ENCODE measurements at places on chromosomes 16 and 17. TPM values are rescaled to one million over a fixed set of nuclear protein-coding genes. Genes with fewer than 3 reads are reported as not detected.

- H3K4me3 ChIP-seq, result no peak overlapping the region
- no peaks in the 10 kb centered on the region for H3K36me3 ChIP-seq
- no peak for DNase-seq
- no peaks in the 10 kb centered on the region for H3K4me1 ChIP-seq
- H3K27me3 ChIP-seq, result no peaks in the 10 kb centered on the region
Measured at GRCh38 chr16:24073321-24073720, 182.8 kb upstream of the CACNG3 start.

- no peaks in the 10 kb centered on the region for H3K36me3 ChIP-seq
- H3K27ac ChIP-seq, result no peak overlapping the region
- H3K4me1 ChIP-seq, result no peaks in the 10 kb centered on the region
- H3K27me3 ChIP-seq, result no peaks in the 10 kb centered on the region
- DNase-seq, result no peak
Measured at GRCh38 chr16:81808933-81809480, 29.9 kb downstream of the PLCG2 start.

DNA sequence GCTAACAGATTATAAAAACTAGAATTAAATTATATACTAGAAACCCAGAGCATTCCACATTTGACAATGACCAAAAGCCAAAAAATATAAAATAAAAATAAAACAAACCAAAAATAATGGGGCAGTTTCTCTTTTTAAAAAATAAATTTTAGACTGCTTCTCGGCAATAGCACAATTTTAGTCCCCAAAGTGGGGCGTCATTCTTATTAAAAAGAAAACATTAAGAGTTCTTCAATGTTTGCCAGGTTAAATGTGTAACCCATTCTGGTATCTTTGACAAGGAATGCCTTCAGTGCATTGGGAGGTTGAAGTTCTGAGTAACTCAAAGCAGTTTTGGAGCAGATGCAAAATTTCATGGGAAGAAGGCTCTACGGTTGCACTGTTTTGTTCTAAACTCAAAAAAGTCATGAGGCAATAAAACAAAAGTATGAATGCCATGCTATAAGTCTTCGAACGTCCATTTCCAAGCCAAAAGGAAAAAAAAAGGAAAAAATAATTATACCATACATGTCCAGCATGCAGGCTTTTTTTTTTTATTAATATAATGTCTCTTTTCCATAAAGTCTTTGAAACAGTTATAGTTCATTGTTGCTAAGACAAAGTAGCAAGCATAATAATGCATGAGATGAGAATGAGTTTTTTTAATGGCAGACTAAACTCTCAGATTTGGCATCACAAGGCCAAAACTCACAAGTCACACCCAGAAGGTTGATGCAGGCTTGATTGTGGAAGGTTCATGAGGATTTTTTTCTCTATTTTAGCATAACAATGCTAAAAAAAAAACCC lies 3.1 kb downstream of the MAF start:
- peaks cover 14% of the 10 kb centered on the region for H3K4me1 ChIP-seq
- H3K27me3 ChIP-seq, result no peaks in the 10 kb centered on the region
- DNase-seq, result no peak
- H3K27ac ChIP-seq, result peak overlapping the region; percentile 91

DNA sequence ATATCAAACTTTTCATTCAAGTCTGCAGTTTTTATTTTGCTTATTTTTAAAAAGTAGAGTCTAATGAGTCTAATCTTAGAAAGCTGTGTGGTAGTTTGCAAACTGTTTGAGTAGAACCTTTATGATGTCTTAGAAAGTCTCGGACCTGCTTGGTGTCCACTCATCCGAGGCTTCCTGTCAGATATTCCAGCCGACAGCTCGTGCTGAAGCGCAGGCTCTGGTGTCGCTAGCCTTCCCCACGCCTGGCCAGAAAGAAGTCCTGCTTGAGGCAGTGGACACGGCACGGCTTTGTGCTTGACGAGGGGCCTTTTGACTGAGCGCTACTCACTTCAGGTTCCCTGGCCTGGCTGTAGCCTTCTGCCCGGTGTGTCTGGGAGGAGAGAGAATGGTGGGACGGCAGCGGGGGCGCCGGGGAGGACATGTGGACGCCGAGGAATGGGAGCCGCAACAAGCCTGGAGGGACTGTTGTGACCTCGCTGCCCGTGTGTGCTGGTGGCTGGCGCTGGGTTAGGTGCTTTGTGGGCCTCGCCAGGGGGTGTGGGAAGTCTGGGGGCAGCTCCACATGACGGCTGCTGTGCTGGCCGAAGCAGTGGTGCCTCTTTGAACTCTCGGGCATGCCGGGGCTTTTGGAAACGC lies 33.5 kb downstream of the BANP start:
- H3K27me3 ChIP-seq, result no peaks in the 10 kb centered on the region
- H3K4me3 ChIP-seq, result no peak overlapping the region
- no peak for DNase-seq
- H3K4me1 ChIP-seq, result no peaks in the 10 kb centered on the region

DNA sequence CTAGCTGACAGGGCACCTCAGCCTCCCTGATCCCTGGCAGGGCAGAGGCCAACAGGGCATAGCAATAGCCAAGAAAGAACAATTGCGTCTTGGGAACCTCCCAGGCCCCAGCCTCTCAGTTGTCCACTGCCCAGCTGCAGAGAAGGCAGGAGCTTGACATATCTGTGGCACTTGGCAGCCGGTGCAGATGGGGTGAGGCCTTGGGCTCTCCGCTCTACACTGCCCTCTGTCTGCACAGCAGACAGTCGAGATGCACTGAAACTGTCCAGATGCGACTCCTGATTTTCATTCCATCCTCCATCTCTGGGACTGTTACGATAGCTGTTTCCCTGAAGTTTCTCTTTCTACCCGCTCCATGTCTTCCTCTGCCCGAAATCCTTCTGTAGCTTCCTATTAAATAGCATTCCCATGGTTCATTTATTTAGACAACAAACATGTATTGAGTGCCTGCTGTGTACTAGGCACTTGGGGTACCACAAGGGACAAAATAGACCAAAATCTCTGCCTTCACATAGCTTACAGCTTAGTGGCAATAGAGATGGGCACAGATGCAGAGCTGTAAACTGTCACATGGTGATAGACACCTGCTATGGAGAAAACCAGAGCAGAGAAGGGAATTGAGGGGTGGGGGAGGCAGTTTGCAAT lies 3.3 kb downstream of the POLR3E start:
- no peaks in the 10 kb centered on the region for H3K36me3 ChIP-seq
- no peak overlapping the region for H3K4me3 ChIP-seq
- no peaks in the 10 kb centered on the region for H3K27me3 ChIP-seq
- peak; percentile 74 for DNase-seq

- no peaks in the 10 kb centered on the region for H3K36me3 ChIP-seq
- peaks cover 14% of the 10 kb centered on the region for H3K4me1 ChIP-seq
- H3K27ac ChIP-seq, result no peak overlapping the region
- DNase-seq, result no peak
- no peaks in the 10 kb centered on the region for H3K27me3 ChIP-seq
Measured at GRCh38 chr17:17913695-17914332, 58.4 kb downstream of the TOM1L2 start.

- no peak for DNase-seq
- H3K4me3 ChIP-seq, result no peak overlapping the region
- no peaks in the 10 kb centered on the region for H3K27me3 ChIP-seq
Measured at GRCh38 chr16:23908790-23909189, 73.0 kb downstream of the PRKCB start.

- no peak overlapping the region for H3K27ac ChIP-seq
- no peaks in the 10 kb centered on the region for H3K27me3 ChIP-seq
- DNase-seq, result no peak
- H3K36me3 ChIP-seq, result no peaks in the 10 kb centered on the region
Measured at GRCh38 chr16:82735186-82735585, 108.4 kb downstream of the CDH13 start.

- H3K27ac ChIP-seq, result no peak overlapping the region
- H3K27me3 ChIP-seq, result no peaks in the 10 kb centered on the region
- no peaks in the 10 kb centered on the region for H3K4me1 ChIP-seq
- no peak for DNase-seq
Measured at GRCh38 chr16:72198021-72198711, 26.2 kb upstream of the PMFBP1 start.

- H3K36me3 ChIP-seq, result no peaks in the 10 kb centered on the region
- no peak overlapping the region for H3K27ac ChIP-seq
- DNase-seq, result no peak
- H3K4me1 ChIP-seq, result no peaks in the 10 kb centered on the region
- H3K27me3 ChIP-seq, result no peaks in the 10 kb centered on the region
Measured at GRCh38 chr16:72752004-72752695, 295.8 kb downstream of the ZFHX3 start.

The CHST5 gene
- not detected for total RNA-seq

The CNTROB gene
- 7.6 TPM for total RNA-seq

The SRL gene
- 0.20 TPM for total RNA-seq

The GUCY2D gene
- not detected for total RNA-seq

The MARVELD3 gene
- 5.2 TPM for total RNA-seq

The CCDC78 gene
- total RNA-seq, result 0.31 TPM

The GP1BA gene
- not detected for total RNA-seq

Data from right lobe of liver (tissue), 6 donors.